ENCODE measurements at places on chromosomes 5 and 9.
A peak's percentile ranks its signal among the peaks of the same experiment; 100 is the strongest.

DNA sequence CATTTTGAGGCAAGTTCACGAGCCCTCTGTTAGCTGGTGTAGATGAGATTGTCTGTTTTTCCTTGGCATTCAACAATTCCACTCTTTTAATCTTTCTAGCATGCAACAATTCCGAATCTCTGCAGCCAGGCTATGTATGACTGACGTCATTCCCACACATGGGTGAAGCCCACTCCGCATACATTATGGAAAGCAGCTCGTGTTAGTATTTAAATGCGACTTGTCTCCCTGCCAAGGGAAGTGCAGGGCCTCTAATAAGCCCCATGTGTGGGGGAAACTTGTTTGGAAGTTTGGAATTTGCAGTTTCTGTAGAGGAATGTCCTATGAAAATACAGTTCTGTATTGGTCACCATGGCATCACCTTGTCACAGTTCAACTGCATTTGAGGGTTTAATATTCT lies 146.0 kb upstream of the FBXL7 start:
- DNase-seq: no peak

DNA sequence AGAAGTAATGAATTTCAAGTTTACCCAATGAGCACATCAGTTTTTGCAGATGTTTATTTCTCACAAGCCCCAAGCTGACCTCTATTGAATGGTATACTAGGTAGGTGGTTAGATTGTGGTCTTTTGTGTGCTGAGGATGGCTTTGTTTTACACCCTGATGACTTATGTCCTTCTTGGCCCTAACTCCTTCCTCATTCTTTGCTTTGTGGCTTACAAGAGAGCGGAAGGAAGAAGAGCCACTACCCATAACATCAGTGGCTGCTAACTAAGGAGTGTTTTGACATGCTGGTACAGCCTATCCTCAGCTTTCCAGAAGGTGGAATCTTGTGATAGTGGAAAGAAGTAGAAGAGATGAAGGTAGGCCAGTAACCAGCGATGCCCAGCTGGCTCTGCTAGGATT lies 85.7 kb upstream of the NTRK2 start:
- no peak for DNase-seq

DNA sequence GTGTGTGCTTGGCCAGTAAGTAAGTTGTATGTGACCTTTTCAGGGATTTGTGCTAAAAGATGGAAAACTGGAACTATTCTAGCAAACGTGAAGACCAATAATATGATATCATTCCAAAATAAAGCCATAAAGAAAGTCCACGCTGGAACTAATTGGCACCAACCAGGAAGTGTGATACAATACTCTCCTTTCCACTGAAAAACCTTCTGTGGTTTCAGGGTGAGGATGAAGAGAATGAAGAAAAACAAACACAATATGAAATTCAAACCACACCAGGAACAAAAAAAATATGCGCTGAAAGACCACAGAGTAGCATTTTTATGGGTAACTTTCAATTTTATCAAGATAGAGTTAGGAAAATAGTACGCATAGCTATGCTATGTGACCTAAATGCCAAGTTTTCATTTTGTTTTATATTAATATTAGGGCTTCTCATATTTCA lies 105.8 kb downstream of the EFNA5 start:
- DNase-seq: no peak

GRCh38 chr5:84228266-84228665 lies 156.4 kb downstream of the EDIL3 start:
- DNase-seq: no peak

DNA sequence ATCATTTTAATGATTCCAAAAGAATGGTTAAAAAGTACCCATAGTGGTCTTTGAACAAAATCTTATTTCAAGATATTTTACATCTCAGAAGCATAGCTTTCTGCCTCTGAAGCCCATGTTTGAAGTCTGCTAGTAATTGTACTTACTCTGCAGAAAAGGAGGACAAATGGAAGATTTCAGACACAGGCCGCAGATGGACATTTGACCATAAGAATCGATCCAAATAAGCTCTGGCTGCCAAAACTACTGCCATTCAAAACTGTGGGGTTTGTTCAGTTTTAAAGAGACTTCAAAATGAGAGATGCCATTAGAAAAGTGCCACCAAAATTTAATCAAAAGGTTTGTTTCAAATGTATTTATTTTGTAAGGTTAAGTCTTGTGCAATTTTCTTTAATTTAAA lies 306.7 kb downstream of the DTWD2 start:
- no peak for DNase-seq

DNA sequence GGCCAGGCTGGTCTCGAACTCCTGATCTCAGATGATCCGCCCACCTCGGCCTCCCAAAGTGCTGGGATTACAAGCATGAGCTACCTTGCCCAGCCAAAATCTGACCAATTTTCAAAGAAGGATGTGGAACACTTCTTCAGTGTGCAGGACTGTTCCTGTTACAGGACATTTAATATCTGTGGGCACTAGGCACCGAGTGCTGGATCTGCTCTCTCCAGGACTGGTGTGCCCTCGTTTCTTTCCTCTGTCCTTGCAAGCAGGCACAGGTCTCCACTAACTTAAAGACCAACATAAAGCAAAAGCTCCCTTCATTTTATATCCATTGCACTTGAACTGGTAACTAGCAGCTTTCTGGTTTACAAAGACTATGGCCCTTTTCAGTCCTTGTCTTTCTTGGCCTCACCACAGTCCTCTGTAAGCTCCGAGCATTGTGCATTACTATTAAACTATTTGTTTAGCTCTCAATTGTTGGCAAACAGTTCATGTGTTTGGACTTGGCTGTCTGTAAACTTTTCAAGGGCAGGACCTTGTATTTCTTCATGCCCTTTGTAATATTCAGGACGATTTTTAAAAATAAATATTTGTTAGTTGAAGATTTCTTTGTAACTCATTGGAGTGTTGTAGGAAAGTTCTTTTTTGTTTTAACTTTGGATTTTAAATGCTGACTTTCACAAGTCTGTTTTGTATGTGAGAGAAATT lies 37.3 kb downstream of the ARHGEF28 start:
- DNase-seq: no peak

DNA sequence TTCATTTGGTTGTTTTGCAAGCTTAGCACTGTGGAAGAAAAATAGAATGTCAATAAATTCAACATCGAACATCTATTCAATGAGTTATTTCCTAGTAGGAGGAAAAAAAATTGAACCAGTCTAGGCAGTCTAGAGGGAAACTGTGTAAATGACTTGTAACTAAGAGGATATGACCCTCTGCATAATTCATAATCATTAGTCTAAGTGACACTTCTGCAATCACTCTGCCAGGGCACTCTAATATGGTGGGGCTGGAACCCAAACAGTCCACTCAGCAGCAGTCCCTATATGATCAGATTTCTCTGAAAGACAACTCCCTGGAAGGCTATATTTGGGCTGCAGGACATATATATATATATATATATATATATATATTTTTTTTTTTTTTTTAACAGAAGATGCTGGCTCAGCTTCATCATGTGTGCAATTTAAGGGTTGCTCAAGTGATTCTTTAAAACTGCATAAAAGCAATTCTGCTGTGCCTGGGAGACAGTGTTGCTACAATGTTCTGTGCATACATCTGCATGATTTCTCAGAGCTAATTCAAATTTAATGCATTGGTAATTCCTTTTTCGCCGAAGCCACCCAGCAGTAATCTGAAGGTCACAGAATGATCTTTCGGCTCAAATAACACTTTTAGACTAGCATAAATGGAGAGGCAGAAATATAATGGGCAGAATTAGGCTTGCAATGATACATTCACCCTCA lies 482.1 kb upstream of the ZNF608 start:
- DNase-seq: no peak

GRCh38 chr5:71948206-71948605 lies 159.1 kb upstream of the MAP1B start:
- DNase-seq: no peak

- no peak for DNase-seq
Measured at GRCh38 chr5:73706963-73707362, 81.0 kb downstream of the ARHGEF28 start.

- peak; percentile 54 for DNase-seq
Measured at GRCh38 chr9:92790542-92791527, 26.2 kb upstream of the BICD2 start.
